ENCODE measurements at places on chromosomes 16 and 17. TPM values are rescaled to one million over a fixed set of nuclear protein-coding genes. Genes with fewer than 3 reads are reported as not detected.

The MPV17L gene
- polyA plus RNA-seq: 2.1 TPM

The NOD2 gene
- polyA plus RNA-seq: not detected

DNA sequence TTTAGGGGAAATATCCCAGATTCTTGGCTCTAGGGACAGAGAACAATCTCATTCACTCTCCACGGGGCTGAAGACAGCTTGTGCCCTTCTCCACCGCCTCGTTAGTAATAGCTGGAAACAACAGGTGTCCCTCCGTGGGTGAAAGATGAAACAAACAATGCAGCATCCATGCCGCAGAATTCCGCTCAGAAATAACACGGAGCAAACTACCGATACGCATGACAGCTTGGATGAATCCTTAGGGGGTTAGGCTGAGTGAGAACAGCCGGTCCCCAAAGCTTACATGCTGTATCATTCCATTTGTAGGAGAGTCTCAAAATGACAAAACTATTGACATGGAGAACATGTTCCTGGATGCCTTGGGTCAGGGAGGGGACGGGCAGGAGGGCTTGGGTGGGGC, 29.4 kb upstream of the CACNG1 start:
- no peak for DNase-seq

GRCh38 chr17:4497101-4497824, 1.4 kb upstream of the SPNS2 start:
- DNase-seq: no peak

- no peak for DNase-seq
Measured at GRCh38 chr17:69433093-69433492, 18.6 kb downstream of the MAP2K6 start.

The PRAC2 gene
- not detected for polyA plus RNA-seq

The RASL10B gene
- polyA plus RNA-seq: 12.6 TPM

- DNase-seq: no peak
Measured at GRCh38 chr17:7579001-7579833, at the start of gene CD68. Gene CD68, plus strand, starts transcription at chr17:7579638. Its CDS starts 40 bp downstream, at chr17:7579678.

- no peak for DNase-seq
Measured at GRCh38 chr17:49358641-49359247, 3.3 kb downstream of the ZNF652 start.

DNA sequence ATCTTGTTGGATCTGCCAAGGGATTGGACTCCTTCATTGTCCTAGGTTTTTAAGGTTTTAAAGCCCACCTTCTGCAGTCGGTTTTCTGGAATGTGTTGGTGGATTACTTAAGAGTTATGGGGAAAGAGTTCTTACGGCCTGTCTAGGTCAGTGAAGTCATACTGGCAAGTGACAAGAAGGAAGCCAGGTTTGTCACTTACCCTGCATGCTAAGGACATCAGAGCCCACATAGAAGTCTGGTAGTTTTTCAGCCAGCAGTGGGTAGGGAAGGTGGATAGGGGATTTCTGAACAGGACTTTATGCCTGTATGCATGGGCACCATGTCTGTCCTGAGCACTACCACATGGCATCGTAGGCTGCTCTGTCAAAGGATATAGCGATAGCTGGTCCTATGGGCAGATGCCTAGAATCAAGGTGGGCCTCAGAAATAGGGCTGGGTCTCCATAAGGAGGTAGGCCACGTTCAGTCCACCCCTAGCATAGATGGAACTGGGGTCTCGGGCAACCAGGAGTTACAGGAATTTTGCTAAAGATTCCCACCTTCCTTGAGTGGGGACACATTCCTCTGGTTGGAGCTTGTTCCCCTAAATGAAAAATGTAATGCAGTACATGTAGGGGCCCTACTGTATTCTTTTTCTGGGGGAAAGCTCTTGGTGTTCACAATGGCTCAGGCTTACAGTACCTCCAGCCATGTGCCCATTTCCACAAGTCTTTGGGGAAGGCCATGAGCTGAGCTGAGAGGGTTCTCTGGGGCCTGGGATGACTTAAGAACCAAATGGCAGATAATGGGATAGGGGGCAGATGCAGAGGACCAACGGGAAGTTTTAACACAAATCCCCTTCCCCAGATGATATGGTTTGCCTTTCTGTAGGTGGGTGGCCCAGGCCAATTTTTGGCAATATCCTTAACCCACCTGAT, 27.5 kb downstream of the TRPV2 start:
- no peak for DNase-seq

All from brain (organoid and tissue), 16 donors.